ENCODE measurements at places on chromosomes 12 and 14. TPM values are rescaled to one million over a fixed set of nuclear protein-coding genes. Genes with fewer than 3 reads are reported as not detected.

Gene SPATS2
- total RNA-seq, result 34.1 TPM

Gene OVCH1
- total RNA-seq, result 0.27 TPM

Gene CHMP4A
- 70.7 TPM for total RNA-seq

Gene TBX5
- total RNA-seq, result not detected

Gene PTPN21
- 10.3 TPM for total RNA-seq

Gene HRK
- total RNA-seq, result not detected

Gene CCDC197
- not detected for total RNA-seq

Gene KRT83
- not detected for total RNA-seq

Gene HVCN1
- total RNA-seq, result 2.6 TPM

Gene KITLG
- 110 TPM for total RNA-seq

Gene CCDC38
- not detected for total RNA-seq

Gene RASSF8
- 128 TPM for total RNA-seq

Gene BATF
- not detected for total RNA-seq

Gene INHBC
- total RNA-seq, result not detected

Gene PIWIL1
- total RNA-seq, result not detected

Gene DPY19L2
- total RNA-seq, result 2.3 TPM

Gene HSPA2
- 2.5 TPM for total RNA-seq

Gene GLIPR1L1
- not detected for total RNA-seq

Gene APEX1
- total RNA-seq, result 58.8 TPM

Gene LRCOL1
- not detected for total RNA-seq

Gene KLHDC1
- 12.8 TPM for total RNA-seq

Gene KCNA1
- 0.41 TPM for total RNA-seq

Gene TRHDE
- 1.1 TPM for total RNA-seq

Gene KRT72
- total RNA-seq, result not detected

Gene TAS2R9
- total RNA-seq, result 0.09 TPM

Gene POTEG
- total RNA-seq, result not detected

Gene ACOT6
- not detected for total RNA-seq

Gene IL22
- total RNA-seq, result not detected

Gene RPS6KA5
- total RNA-seq, result 8.0 TPM

Gene ADGRD1
- total RNA-seq, result 22.3 TPM

Gene SMIM41
- 0.98 TPM for total RNA-seq

Gene CLEC4D
- total RNA-seq, result not detected

Gene HOXC4
- 0.36 TPM for total RNA-seq

Gene KRT6C
- not detected for total RNA-seq

Gene WNT5B
- 3.1 TPM for total RNA-seq

Gene PKP2
- total RNA-seq, result 0.45 TPM

Gene LRRC43
- 0.74 TPM for total RNA-seq

Gene TAS2R7
- not detected for total RNA-seq

Gene CFAP54
- 5.6 TPM for total RNA-seq

Gene FAM90A1
- total RNA-seq, result not detected

Gene KRT4
- total RNA-seq, result not detected

Gene TSPAN8
- 15.5 TPM for total RNA-seq

Gene GNB3
- total RNA-seq, result 3.4 TPM

Gene NPFF
- not detected for total RNA-seq

Gene IRF2BPL
- total RNA-seq, result 25.8 TPM

Gene MYL6B
- total RNA-seq, result 74.2 TPM

Gene SCYL2
- 49.1 TPM for total RNA-seq

Gene DHRS2
- total RNA-seq, result 1.1 TPM

Gene BIN2
- total RNA-seq, result under 0.01 TPM

Gene GLIPR1L2
- 0.72 TPM for total RNA-seq

Gene RNASE4
- 4.8 TPM for total RNA-seq

Gene AREL1
- total RNA-seq, result 21.8 TPM

Gene SLC10A1
- not detected for total RNA-seq

Gene SLC7A8
- total RNA-seq, result 11.7 TPM

Gene RAB3IP
- total RNA-seq, result 4.8 TPM

Gene B4GALNT3
- total RNA-seq, result 0.09 TPM

Gene FAM181A
- not detected for total RNA-seq

Gene ZFHX2
- total RNA-seq, result 0.41 TPM

Gene PTHLH
- total RNA-seq, result 1.6 TPM

Data from fibroblast of the aortic adventitia (primary cell).